ENCODE measurements at places on chromosomes 13 and 19.
A peak's percentile ranks its signal among the peaks of the same experiment; 100 is the strongest.

GRCh38 chr19:5977222-5977784 is 637 bp downstream of the RANBP3 start:
- no peak for DNase-seq

GRCh38 chr13:43153436-43154090 is 130.2 kb downstream of the DNAJC15 start:
- DNase-seq: peak; percentile 57

DNA sequence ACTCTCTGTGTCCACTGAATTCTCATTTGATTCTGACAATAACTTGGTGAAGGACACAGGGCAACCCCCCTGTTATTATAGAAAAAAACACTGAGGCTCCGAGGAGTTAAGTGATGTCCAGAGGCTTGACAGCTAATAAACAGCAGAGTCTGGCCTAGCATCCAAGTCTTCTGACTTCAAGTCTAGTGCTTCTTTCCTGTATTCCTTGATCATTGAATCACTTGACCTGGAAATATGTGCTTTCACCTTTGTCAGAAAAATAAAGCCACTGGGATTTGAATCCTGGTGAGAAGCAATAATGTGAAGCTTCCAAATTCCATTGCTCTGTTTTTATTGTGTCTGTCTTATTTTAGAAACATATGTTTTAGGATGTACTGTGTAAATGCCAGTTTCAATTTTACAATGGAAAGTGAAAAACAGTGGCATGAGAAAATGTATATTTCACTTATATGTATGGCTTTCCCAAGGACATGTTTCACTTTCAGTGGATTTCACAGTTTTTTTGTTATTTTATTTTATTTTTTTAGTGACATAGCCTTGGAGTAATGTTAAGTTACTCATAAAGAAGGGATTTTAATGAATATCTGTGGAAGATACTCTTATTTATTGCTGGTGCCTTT is 190.2 kb downstream of the GPC6 start:
- peak; percentile 23 for DNase-seq

- DNase-seq: no peak
Measured at GRCh38 chr19:32358321-32358720, 12.9 kb downstream of the ZNF507 start.

GRCh38 chr19:46906221-46906620 is 45.4 kb downstream of the ARHGAP35 start:
- no peak for DNase-seq

DNA sequence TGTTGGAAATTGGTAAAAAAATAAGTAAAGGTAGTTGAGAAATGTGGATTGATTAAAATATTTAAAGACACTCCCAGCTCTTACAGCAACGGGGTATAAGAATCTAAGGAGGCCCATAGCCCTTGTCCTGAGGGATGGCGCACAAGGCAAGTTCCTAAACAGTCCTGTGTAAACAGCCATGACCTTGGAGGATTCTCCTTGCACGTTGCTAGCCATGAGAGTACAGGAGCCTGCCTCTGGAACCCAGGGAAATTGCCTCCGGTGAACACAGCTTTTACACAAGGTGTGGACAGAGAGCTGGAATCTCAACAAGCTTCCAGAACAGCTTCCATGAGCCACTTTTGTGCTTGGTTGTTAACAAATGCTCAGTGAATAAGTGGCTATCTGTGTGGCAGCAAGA is 378.2 kb downstream of the FOXO1 start:
- no peak for DNase-seq

- no peak for DNase-seq
Measured at GRCh38 chr13:30235216-30235615, 72.1 kb downstream of the KATNAL1 start.

GRCh38 chr19:31883296-31883990 is 462.0 kb upstream of the ZNF507 start:
- DNase-seq: no peak

GRCh38 chr13:113734826-113735125 is 24.2 kb upstream of the TMEM255B start:
- DNase-seq: no peak

GRCh38 chr19:55913643-55914268 is 18.4 kb downstream of the NLRP13 start:
- DNase-seq: no peak

GRCh38 chr19:58497634-58498170 is 14.1 kb downstream of the SLC27A5 start:
- DNase-seq: no peak

GRCh38 chr13:32840113-32840512 is 176.1 kb upstream of the KL start:
- no peak for DNase-seq

- no peak for DNase-seq
Measured at GRCh38 chr13:30338952-30339351, 31.6 kb upstream of the KATNAL1 start.

DNA sequence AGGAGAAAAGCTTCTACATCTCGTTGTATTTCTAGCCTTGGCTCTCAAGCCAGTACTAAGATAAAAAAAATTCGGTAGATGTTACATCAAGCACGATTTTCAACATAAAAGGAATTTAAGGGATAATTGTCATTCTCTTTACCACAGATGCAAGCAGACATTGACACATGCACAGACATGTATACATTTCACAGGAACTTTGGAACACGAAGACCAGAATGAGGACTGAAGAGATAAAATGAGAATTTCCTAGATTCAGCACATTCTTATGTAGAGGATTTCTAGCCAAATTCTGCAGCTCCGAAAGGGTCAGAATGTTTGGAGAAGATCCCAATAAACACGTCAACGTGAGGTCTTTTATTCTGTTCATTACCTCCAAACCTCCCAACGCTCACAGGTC is 284.5 kb upstream of the ARGLU1 start:
- DNase-seq: no peak

GRCh38 chr19:49513746-49514118 is 1.3 kb downstream of the FCGRT start:
- DNase-seq: no peak

DNA sequence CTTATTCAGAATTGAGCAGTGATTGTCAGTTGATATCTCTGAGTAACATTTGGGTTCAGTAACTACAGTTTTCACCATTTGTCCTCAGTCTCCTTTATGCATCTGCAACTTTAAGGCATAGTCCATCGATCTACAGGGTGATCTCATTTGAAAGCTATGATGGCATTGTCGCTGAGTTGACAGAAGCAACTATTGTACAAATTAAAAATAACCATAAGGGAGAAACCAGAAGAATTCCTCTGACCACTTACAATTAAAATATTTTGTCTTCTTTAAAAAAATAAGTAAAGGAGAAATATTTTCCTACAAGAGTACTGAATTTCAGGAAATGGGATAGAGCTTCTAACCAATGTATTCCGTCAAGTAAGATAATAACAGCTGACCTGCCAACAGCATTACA is 30.6 kb downstream of the RAP2A start:
- DNase-seq: peak; percentile 27

DNA sequence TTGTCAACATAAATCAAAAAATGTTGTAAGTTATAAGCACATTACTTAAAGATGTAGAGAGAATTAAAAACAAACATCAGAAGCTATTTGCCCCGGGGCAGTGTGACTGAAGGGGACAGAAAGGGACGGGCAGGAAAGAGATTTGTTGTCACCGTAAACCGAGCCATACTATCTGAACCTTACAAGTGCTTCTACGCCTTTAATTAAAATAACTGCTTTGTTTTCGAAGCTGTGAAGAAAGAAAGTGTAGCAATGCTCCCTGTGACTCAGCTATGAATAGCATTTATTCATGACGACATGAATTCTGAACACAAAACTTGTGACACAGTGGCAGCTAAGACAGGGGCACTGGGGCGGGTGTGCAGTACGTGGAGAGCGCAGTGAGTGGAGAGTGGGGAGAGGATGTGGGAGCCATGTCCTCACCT is 30.0 kb downstream of the ZNF787 start:
- peak; percentile 19 for DNase-seq

DNA sequence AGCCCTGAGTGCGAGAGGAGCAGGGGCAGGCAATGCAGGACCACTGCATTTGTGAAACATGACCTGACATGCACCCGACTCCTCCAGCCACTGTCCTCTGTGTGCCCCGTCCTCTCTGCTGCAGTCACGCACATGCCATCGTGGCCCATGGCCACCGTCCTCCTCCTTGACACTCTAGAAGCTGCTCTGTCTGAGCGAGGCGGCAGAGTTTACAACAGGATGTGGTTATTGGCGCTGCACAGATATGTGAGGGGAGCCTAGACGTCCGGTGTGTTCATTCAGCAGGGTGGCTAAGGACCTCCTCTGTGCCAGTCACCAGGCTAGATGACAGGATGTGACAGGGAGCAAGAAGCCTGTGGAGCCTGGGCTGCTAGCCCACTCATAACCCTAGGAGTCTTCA is 277.8 kb downstream of the FOXO1 start:
- DNase-seq: peak; percentile 13

GRCh38 chr19:16902545-16902944 is 13.7 kb downstream of the F2RL3 start:
- no peak for DNase-seq

GRCh38 chr13:48539550-48539949 is 6.7 kb upstream of the RCBTB2 start:
- DNase-seq: no peak

DNA sequence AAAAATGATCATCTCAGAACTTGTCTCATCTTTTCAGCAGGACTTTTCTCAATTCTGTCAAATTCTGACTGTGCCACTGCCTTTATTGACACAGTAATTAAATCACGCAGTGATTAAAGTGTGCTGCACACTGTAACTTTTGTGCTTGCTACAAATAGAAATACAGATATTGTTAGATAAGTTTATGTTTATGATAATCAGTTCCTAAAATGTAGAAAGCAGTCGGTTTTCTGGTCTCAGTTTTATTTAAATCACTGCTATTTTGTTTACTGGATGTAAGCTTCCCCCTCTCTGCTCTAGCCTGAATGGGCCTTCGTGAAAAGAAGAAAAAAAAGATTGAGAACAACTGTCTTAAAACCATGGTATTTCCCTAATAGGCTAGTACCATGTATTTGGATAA is 258.8 kb upstream of the STARD13 start:
- DNase-seq: no peak

- peak; percentile 19 for DNase-seq
Measured at GRCh38 chr19:53545271-53546065, 7.5 kb downstream of the ZNF331 start.

DNA sequence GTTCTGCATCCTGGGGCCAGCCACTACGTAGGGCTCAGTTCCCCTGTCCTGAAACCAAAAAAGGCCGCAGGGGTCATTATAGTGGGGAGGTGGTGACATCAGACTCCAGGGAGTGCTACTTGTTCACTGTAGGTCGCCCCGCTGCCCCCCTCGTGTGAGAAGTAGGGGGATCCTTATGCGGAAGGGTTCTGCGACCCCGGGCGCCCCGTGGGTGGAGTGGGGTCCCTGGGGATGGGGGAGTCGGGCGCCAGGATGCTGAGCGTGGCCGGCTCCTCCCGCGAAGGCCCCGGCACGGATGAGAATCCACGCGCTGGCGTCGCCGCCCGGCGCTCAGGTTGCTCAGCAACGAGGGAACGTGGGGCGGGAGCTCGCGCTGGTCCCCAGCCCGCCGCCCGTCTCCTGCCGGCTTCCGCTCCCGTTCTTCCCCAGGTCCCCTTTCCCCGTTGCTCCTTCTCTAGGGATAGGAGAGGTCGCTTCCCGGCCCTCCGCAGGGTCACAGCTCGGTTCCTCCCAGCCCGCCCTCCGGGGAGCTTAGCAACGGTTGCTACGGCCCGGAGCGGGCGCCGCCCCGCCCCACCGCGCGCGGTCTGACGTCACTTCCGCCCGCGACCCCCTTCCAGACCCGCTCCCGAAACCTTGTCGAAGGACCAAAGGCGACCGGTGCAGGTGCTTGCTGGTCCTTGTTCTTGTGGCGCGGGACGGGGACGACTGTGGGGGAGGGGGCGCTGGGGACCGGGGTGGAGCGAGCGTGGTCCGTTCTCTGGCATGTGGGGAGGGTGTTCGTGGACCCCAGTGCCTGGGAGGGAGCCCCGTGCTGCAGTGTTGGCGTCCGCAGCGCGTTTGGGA is at the start of gene NAT14:
NAT14 (plus strand) TSS at position 596 of the 846 bp plus-strand sequence. CDS start 521 bp downstream, outside the sequence.
- peak; percentile 62 for DNase-seq

- DNase-seq: no peak
Measured at GRCh38 chr19:31863122-31863521, 482.3 kb upstream of the ZNF507 start.

- DNase-seq: no peak
Measured at GRCh38 chr13:73065036-73065435, 6.2 kb downstream of the KLF5 start.

DNA sequence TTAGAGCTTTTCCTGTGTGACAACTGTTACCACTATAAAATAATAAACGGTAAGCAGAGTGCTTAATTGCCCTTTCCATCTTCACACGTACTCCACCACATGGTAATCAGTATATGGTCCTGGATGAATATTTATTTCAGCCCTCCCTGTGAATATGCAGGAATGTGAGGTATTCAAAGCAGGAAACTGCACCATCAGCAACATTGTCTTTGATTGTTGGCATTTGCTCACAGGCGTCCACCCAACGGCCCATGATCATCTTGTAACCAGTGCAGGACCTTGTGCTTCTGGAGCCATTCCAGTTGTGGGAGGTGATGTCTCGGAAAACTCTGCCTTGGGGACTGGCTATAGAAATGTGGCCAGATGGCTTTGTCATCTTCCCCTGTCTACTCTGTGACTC is 132.6 kb downstream of the COG6 start:
- no peak for DNase-seq

DNA sequence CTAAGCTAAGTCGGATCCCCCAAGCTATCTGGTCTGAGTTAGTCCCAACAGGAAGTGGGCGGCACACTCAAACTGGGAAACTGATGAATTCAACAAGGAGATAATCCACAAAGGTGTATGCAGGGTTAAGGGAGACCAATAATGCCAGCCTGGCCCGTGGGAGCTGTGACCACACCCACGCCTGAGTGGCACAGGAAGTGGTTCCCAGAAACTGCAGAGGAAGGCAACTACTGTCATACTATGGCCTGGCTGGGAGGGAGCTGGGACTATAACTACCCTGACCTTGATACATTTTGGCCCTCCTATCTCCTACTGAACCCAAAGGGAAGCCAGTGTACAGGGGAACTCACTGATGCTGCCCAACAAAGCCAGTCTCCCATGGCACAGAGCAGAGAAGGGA is 85.5 kb upstream of the TDRD3 start:
- DNase-seq: no peak

GRCh38 chr13:45339867-45340266 is 1.1 kb downstream of the TPT1 start:
- DNase-seq: no peak

All from fibroblast of skin of right quadriceps (primary cell).